ENCODE measurements at places on chromosomes 11 and 22.
A peak's percentile ranks its signal among the peaks of the same experiment; 100 is the strongest.

GRCh38 chr11:1581976-1582375, 3.1 kb downstream of the KRTAP5-1 start:
- no peak for DNase-seq

DNA sequence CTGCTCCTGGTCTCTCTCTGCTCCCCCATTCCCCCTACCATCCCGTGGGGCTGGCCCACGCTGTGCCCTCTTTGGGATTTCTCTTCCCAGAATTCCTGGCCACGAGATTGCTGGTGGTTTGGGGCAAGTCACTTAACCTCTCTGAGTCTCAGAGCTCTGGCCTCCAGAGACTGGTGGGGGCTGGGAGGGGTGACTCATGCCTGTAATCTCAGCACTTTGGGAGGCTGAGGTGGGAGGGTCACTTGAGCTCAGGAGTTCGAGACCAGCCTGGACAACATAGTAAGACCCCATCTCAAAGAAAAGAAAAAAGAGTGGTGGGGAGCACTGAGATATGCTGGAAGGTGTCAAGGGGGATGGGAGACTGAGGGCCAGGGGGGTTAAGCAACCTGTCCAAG, 18.3 kb downstream of the OTUB1 start:
- DNase-seq, result no peak

- DNase-seq, result no peak
Measured at GRCh38 chr11:131913267-131913666, 542.9 kb downstream of the NTM start.

DNA sequence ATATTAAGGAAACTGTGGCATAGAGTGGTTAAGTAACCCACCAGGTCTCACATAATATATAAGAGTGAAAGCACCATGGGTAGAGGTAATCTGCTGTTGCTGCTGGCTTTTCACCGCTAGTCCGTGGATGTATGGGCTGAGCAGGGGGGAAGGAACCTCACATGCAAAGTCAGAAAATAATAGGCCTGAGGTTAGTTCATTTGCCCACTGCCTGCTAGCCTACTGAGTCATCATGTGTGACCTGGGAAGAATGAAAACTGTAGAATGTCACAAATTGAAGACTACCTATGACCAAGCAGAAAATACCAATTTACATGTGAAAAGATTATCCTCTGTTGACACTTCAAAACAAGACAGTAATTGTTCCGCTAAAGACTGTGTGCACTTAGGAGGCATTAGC, 560.1 kb upstream of the FAT3 start:
- DNase-seq, result no peak

- DNase-seq, result no peak
Measured at GRCh38 chr22:35334004-35334403, 34.3 kb downstream of the TOM1 start.

DNA sequence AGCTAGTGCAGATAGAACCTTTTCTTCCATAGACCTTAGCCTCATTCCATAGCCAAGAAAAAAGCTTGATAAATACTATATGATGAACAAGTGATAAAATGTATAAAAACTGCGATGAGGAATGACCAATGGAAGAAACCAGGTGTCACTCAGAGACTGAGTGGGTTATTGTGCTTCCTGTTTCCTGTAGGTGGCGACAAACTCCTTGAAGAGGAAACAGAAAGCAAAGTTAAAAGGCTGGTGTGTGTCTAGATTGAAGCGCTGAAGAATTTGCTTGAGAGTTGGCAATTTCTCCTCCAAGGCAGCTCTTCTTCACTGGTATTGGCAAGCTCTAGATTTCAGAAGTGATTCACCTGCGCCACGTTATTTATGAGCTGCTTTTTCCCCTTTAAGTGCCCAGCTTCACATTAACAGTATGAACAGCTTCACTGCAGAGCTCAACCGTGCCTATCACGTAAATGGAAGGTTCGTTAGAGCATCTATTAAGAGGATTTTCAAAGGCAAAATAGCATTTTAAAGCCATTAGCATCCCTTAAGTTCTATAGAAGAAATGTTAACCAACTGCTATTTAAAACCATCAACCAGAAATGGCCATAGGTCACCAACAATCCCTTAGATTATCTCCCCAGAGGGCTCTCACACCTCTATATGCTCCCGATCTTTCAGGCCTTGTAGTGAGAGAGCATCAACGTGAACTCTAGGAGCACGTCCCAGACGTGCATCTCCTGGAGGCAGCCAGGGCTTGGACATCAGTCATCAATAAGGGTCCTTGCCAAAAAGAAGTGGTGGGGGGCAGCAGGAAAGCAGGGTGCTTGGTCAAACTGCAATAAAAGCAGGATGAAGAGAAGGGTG, 179.4 kb downstream of the CADM1 start:
- DNase-seq, result no peak

- no peak for DNase-seq
Measured at GRCh38 chr11:99368583-99368982, 347.8 kb downstream of the CNTN5 start.

- no peak for DNase-seq
Measured at GRCh38 chr11:47156333-47156732, 20.3 kb downstream of the ARFGAP2 start.

DNA sequence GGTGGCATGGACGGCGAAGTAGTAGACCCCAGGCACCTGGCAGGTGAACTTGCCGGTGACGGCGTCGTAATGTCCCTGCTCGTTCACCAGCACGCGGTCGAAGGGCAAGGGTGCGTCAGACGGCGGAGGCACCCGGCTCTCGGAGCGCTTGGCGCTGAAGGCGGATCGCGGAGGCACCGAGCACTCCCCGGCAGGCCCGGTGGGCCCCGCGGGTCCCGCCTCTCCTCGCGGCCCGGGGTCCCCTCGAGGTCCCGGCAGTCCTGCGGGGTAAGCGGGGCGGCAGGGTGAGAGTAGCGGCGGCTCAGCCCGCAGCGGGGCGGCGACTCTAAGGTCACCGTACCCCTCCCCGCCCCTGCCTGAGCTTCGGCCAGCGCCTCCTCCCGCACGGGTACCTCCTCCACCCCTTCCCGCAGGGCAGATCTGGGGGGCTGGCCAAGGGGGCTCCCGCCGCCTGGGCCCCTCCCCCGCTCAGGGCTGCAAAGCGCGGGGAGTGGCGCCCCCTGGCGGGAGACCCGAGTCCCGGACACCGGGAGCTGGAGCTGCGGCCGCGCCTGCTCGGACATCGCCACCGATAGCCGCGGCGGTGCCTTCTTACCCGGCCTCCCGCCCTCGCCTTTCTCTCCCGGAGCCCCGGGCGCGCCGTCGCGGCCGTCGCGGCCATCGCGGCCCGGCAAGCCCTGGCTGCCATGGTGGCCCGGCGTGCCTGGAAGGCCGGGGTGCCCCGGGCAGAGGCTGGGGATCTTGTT, 921 bp downstream of the C1QTNF5 start:
- DNase-seq, result no peak

GRCh38 chr11:117121176-117121575, 22.9 kb upstream of the PAFAH1B2 start:
- DNase-seq, result no peak

GRCh38 chr11:45671246-45672171, 6.1 kb upstream of the CHST1 start:
- no peak for DNase-seq

DNA sequence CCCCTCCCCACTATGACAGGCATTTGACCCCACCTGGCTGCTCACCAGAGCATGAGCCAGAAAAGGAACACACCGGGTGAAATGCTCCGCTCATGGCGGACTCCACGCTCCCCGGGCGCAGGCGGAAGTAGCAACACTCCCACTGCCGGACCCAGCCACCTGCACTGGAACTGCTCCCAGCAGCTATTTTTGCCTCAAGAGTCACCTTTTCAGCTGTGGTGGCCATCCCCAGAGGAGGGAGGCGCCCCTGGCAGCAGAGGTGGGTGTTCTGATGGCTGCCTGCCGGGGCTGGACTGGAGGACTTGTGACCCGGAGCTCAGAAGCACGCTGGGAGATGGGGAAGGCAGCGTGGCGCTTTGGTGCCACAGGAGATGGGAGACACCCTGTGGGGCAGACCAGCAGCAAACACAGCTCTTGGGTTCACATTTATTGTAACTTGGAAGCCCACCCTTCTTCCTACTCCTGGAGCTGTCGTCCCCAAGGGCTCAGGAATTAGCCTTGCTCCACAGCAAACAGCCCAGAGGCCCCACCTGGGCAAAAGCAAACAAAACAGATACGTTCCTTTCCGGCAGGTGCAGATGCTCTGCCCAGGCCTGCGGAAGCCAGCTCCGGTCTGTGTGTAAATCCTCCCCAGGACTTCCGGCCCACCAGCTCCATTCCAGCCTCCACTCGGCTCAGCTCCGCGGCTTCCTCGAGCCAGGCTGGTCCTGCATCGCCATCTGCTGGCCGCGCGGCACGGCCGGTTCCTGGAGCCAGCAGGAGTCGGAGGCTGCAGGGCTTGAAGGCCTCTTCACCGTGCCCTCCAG, 3.7 kb downstream of the RPS19BP1 start:
- DNase-seq, result peak; percentile 87

GRCh38 chr11:48034926-48035871, 54.8 kb downstream of the PTPRJ start:
- DNase-seq, result no peak

DNA sequence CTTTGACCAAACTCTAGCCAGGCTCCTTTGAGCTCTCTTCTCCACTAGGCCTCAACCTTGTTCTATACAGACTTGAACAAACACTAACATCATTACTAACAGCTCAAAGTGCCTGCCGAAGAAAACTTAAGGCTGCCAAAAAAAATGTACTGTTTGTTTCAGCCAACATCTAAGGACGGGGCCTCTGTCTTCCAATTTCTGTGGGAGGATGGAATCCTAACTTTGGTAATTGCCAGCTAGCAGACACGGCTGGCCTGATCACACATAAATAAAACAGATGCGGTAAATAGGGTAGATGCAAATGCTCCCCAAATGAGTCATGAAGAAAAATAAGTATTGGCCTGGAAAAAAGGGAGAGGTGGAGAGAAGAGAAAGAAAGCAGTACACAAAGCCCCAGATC, 394.3 kb downstream of the TMEM135 start:
- no peak for DNase-seq

- DNase-seq, result no peak
Measured at GRCh38 chr11:25925359-25925758, 406.6 kb upstream of the ANO3 start.

DNA sequence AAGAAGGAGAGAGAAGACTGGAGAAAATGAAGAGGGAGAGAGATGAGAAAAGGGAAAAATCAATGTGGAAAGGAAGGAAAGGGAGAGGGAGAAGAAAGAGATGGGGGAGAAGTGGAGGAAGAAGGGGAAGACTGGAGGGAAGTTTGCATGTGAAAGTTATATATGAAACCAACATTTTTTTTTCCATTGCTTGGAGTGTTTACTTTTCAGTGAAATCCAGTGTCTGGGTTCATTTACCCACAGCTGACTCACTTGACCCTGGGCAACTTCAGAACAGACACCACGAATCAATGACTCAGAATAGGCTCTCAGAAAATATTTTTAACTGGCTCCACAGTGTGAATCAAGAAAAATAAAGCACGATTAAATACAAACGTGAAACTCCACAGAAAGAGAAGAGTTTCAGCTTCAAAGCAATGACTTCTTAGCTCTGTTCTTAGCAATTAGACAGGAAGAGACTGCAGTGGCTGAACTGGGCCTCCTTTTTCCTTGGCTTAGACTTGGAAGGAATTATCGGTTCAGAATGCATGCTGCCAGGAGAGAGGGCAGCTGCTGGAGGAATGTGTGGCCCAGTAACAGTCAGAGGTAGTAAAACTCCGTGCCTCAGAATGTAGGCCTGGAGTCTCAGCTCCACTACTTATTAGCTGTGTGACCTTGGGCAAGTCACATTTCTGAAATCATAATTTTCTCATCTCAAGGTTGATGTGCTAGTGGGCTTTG, 237.5 kb downstream of the MIAT start:
- DNase-seq, result no peak

DNA sequence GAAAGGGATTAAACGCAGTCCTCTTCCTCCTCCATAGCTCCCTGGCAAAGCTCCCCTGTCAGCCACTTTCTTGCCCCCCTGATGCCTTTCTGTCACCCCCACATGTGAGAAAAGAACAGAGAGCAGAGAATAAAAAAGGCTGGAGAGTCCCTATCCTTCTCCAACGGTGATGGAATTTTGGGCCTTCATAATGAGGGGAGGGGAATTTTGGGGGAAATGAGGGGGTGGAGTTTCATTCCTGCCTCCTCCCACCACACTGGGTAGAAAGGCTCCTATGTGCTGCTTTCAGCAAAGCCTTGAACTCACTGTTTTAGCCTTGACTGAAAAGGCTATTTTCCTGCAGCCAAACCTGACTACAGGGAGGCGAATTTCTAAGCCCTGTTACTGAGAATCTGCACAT, 59.3 kb downstream of the C11orf58 start:
- DNase-seq, result no peak

DNA sequence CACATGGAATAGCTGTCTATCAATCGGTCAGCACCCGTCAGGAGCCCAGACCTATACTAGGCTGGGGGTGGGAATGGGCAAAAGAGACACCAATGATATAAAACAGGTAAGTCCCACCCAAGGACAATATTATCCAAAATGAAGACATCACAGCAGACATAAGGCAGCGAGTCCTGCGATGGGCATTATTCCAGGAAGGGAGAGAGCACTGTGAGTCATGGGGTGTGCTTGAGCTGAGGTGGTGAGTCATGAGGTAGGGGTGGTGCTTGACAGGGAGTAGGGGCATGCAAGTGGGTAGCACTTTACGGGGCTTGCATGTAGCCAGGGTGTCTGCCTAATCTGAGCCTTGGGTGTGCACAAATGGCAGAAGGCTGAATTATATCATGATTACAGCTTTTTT, 605.0 kb upstream of the CADM1 start:
- no peak for DNase-seq

- no peak for DNase-seq
Measured at GRCh38 chr11:95917193-95918036, 6.5 kb downstream of the MTMR2 start.

DNA sequence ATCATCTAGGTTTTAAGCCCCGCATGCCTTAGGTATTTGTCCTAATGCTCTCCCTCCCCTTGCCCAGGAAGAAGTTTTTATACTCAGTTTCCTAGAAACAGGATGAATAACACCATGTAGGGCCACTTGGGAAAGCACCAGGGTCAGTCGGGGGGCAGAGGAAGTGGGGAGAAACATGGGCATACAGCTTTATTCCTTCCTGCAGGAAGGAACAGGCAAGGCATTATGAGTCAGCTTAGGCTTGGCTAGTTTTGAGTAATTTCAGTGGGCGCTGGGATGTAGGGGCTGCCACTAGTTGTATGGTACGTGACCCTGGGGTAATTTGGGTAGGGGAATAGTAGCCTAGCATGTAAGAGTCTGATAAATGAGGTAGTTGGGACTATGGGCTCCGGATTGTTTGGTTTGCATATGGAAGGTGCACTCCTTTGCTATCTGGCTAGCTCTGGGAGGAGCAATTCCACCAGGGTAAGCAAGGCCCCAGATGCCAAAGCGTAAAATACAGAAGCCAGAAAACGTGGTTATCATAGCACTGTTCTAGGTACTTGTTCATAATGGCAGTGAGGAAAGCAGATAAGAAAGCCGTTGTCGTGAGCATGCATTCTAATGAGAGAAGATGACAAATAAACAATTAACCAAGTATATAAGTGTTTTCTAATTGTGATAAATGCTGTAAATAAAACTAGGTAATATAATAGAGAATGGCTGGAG, 24.8 kb downstream of the ACER3 start:
- DNase-seq, result no peak

DNA sequence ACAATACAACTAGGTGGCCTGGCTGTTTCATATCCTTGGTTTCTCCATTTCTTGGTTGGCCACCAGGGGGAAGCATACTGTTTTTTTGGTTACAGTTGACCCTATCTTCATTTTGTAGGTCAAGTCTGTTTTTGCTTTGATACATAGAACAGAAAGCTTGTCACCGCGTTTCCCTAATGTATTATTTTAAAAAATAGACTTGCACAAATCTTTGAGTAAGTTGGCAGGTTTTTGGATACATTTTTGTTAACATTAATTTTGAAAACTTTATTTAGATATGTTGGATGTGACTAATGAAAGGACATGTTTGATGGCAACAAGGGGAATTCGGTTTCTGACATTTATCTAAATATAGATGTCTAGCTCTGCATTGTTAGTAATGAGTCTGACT, 3.0 kb downstream of the NCR3LG1 start:
- DNase-seq, result no peak

Measured in stimulated activated CD4-positive, alpha-beta T cell treated with anti-CD3 and anti-CD28 coated beads, Interleukin-1b, Interleukin-23, amount 100 ng/mL, for 1 hour (primary cell).